ENCODE measurements at places on chromosomes 6 and 20.

GRCh38 chr6:54403096-54403495, 94.9 kb downstream of the TINAG start:
- no peak for DNase-seq

- DNase-seq: no peak
Measured at GRCh38 chr6:150142670-150143515, at the start of gene PPP1R14C. Gene PPP1R14C (plus strand): TSS chr6:150143044. CDS start chr6:150143193, 149 bp downstream.

DNA sequence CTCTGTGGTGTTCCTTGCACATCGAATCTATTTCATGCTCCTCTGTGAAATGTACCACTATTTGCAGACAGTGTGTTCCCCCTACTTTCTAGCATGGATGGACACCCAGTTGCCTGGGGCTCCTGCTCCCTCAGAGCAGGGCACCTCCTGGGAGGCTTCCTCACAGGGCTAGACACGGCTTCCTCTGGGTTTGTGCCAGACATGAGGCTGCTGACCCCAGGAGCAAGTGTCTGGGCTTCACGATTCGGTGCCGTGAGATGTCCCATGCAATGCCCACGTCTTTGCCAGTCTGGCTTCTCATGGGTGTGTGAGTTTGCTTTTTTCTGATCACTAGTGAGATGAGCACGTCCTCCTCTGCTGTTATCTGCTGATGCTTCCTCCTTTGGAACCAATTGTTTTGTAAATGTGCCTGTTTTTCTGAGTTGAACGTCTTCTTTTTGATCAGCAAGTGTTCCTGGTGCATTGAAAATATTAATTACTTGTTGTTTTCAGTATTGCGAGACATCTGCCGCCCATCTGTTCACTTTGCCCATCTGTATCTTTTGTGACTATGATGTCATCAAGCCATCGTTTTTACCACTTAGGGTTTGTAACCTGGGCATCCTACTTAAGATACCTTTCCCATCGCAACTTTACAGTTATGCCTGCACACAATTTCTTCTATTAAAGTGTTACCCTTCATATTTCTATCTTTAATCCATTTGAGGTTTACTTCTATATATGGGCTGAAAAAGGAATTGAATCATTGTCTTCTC, 92.0 kb downstream of the TTLL2 start:
- no peak for DNase-seq

DNA sequence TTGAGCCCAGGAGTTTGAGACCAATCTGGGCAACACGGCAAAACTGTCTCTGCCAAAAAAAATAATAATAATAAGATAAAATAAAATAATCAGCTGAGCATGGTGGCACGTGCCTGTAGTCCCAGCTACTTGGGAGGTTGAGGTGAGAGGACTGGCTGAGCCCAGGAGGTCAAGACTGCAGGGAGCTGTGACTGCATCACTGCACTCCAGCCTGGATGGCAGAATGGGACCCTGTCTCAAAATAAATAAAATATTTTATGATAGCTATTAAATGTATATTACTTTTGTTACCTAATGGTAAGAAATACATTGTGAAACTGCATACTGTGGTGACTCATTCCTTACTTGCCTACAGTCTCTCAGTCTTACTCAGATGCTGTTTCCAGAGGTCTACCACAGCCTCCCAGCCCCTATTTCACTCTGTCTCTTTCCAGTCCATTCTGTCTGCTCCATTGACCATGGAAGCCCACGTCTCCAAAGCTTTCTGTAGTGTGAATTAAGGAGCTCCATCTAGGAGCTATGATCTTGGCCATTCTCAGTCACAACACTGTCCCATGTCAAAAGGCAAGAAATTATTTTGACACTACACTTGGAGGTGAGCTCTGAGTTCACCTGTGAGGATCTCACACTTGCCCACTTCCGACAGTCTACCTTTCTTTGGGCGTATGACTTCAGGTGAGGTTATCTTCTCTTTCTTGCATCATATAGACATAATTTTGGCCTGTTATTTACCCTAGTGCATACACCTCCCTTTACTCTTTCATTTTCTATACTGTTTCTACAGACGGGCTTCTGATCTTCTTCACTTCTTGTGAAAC, 22.4 kb upstream of the SNX9 start:
- no peak for DNase-seq
